Activated B cell treated with CpG ODN at 0.5 μM for 24 hours (primary cell): ENCODE measurements at places on chromosomes 1 and 21.

DNA sequence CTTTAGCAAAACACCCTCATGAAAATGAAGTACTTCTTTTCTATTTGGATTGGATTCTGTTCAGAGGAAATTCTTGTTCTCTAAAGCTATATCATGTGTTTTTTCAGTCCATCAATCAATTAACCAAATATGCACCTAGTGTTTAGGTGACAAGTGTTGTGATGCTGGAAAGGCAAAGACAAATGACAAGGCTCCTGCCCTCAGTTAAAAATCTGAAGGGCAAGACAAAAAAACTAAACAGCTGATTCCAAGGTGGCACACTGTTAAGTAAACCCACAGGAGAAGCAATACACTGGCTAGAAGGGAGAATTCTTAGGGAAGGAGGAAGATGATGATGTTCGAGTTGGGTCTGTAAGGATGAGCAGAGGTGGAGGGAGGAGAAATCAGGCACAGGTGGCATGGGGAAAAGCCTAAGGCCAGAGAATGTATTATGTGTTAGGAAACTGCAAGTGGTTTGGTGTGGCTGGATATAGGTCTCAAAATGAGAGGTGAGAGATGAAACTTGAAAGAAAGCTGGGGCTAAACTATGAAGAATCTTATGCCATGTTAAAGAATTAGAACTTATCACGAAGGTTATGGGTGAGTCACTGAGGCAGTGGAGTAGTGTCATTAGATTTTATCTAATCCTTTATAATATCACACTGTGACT lies 51.8 kb upstream of the GFI1 start:
- no peak for DNase-seq

DNA sequence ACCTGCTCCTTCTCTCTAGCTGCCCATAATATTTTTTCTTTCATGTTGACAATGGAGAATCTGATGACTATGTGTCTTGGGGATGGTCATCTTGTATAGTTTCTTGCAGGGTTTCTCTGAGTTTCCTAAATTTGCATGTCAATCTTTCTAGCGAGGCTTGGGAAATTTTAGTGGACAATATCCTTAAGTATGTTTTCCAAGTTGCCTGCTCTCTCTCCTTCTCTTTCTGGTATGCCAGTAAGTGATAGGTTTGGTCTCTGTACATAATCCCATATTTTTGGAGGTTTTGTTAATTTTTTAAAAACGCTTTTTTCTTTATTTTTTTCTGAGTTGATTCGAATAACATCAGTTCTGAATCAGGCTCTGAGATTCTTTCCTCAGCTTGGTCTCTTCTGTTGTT lies 370.9 kb upstream of the LYPLAL1 start:
- no peak for DNase-seq

GRCh38 chr1:11342621-11343032 lies 69.6 kb downstream of the UBIAD1 start:
- no peak for DNase-seq

DNA sequence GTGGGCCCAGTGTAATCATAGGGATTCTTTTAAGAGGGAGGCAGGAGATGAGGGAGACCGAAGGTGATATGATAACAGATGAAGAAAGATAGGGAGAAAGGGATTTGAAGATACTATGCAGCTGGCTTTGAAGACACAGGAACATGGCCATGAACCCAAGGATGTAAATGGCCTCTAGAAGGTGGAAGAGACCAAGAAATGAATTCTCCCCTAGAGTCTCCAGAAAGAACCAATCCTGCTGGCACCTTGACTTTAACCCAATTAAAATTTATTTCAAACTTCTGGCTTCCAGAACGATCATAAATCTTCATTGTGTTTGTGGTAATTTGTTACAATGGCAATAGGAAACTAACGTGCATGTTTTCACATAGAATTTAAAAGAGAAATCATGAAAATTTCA lies 95.0 kb upstream of the GORAB start:
- no peak for DNase-seq

DNA sequence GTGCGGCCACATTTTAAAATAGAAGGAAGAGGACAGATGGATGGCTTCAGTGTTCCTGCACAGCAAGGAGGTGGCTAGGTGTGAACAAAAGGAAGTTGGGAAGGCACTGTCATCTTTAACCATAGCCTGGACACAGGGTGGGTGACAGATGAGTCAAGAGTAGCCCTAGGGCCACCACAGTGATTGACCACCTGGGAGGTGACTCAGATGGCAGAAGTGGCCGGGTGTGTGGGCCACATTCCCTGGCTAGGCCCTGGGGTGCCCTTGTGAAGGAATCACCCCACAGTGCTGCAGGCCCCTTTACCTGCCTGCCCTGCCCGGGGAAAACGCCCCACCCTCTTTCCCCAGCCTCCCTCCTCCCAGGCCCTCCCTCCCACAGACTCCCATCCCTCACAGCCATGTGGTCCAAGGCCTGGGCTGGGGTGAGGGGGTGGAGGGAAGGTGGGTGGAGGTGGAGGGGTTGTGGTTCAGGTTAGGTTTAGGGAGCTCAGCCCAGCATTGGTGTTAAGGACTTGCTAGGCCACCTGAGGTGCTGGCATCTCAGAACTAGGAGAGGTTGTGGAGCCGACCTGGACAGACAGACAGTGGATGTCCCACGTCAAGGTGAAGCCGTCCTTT lies 59.1 kb downstream of the SPSB1 start:
- no peak for DNase-seq

- DNase-seq = no peak
These were observed 220.5 kb downstream of the KCNT2 start for GRCh38 chr1:196387766-196388165.

- DNase-seq = peak; percentile 50
These were observed 36.2 kb upstream of the KCNA10 start for GRCh38 chr1:110554871-110555801.

DNA sequence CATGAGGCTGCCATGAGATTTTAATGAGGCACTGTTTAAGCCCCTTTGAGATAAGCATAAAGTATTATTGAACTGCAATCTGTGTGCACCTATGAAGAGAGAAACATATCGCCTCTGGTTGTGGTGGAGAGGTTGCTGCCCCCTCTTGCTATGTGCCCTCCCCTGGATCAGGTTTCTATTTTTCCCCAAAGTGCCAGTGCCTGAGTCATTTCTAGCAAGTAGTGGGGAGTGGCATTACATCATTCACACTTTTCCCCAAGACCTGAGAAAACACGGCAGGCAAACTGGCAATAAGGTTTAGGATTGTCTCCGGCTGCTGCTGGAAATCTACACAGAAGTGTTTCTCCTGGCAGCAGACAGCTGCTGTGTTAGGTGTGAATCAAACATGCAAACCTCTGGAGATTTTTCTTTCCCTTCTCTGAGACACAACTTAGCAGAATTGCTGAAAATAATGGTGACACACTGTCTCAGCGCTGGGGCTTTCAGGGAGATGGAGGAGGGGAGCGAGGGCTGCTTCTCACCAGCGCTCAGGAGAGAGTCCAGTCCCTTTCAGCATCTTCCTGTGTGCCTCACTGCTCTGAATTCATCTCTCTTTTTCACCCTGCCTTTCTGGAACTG lies 13.7 kb upstream of the RGS16 start:
- no peak for DNase-seq

DNA sequence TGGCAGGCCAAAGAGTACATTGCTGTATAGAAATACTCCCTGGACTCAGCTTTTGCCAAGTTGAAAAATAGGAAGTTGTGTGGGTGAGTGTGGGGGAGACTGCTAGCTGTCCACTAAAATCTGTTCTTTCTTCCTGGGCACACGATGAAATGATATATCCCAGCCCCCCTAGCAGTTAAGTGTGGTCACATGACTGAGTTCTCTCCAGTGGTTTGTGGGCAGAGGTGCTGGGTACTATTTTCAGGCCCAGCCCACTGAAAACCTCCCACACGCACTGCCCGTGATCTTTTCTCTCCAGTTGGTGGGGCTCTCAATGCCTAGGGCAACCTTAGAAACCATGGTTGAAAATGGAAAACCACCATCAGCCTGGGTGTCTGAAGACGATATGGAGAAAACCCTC lies 119.7 kb upstream of the LMO4 start:
- no peak for DNase-seq

- DNase-seq = no peak
These were observed 45.5 kb downstream of the GRIK3 start for GRCh38 chr1:36988741-36989193.

- DNase-seq = no peak
These were observed 14.4 kb downstream of the CD55 start for GRCh38 chr1:207335695-207336363.
